ENCODE measurements at places on chromosomes 7 and 10.

DNA sequence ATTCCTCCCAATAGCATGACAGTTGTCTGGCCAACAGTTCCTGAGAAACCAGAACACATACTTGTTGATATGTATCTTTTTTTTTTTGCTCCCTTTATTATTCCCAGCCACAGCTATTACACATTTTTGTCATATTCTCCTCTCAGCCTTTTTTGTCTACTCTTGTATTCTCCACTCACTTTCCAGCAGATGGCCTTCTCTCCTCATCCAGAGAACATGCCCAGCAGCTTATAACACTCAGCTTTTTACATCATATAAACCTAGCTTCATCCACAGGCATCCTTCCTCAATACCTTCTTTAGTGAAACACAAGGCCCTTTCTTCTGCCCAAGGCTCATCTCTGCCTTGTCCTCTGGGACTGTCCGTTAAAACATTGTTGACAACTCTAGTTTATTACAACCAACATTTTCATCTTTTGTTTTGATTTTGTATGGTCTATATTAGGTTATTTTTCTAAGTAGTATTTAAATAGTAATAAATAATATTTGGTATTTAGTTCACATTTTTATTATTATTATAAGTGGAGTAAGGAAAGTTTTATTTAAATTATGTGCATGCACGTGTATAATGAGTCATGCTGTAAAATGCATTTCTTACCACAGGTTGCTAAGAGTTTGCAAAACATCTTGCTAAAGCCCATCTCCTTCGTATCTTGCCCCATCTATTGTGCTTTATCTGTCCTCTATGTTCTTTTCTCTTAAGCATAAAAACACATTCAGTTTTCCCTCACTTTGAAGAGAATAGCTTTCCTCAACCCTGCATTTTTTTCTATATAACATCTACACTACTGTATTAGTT lies 101.5 kb downstream of the ORC5 start:
- DNase-seq, result no peak

GRCh38 chr7:149570784-149571183 lies 73.2 kb upstream of the ZNF746 start:
- no peak for DNase-seq

- DNase-seq, result peak; percentile 69
These were observed 4.7 kb upstream of the SPAG6 start for GRCh38 chr10:22340329-22341189.

DNA sequence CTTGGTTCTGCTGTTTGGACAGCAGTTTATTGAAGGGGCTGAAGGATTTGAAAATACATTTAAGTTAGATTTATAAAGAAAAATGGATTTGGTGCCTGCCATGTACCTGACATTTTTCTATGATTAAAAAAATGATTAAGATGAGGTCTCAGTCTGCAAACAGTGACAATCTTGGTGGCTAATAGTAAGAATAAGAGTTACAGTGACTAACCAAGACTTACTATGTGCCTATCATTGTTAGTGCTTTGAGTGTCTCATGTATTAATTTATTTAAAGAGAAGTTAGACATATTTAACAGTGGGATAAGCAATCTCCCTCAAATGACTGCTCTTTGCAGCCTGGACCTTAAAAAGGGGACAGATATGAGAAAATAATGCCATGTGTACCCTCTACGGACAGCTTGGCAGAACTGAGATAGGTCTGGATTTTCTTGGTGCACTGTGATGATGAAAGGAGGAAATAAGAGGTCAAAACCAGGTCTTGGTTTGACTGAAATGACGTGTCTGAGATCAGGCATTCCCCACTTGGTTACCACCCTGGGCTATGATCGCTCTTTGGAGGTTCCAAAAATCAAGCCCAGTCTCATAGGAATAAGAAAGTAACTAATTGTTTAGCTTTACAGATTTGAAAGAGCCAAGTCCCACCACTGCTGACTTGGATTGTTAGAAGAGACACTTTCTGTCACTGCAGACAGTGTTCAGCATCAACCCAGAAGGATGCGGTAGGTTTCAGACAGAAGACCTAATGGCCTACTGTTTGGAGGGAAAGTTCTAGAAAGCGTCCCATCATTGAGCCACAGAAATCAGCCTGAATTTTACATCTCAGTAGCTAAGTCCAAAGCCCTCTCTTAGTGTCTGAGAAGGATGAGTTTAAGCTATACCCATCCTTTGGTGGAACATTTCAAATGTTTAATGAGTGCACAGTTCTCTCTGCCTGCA lies 2.1 kb downstream of the CASP7 start:
- DNase-seq, result no peak

DNA sequence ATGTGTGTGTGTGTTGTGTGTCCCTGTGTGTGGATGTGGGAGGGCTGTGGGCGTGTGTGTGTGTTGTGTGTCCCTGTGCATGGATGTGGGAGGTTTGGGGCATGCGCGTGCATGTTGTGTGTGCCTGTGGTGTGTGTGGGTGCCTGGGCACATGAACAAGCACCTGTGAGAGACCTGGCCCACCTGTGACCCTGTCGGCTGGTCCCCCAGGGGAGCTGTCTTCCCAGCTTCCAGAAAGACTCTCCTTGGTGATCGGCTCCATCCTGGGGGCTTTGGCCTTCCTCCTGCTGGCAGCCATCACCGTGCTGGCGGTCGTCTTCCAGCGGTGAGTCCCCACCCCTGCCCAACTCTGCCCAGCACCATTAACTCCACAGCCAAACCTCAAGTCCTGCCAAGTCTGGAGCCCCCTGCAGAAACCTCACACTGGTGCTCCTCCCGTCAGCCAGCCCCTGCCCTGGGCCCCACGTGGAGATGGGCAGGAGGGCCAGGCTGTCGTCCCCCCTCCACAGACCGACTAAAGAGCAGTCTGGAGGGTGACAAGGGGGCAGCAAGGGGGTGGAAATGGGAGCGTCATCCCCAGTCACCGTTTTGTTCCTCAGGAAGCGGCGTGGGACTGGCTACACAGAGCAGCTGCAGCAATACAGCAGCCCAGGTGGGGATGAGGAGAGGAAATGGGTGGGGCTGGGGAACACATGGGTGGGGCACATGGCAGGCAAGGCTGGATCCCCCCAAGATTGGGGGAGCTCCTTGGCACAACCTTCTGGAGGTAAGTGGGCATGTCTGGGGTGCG lies 12.7 kb downstream of the EPHB6 start:
- DNase-seq, result no peak

- no peak for DNase-seq
These were observed 2.7 kb downstream of the SUN1 start for GRCh38 chr7:835021-835420.

DNA sequence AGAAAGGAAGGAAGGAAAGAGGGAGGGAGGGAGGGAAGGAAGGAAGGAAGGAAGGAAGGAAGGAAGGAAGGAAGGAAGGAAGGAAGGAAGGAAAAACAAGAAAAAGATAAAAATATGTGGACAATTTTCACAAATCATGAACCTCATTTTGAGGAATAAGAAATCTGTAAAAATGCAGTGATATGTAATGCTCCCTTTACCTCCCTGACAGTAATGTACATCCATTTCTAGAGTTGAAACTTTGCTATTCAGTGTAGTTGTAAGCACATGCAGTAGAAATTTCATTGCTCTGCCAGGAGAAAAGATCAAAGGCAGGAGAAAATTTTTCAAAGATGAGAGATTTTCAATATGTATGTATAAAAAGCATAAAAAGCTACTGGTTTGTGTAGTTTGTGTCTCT lies 189.5 kb upstream of the MYO3A start:
- DNase-seq, result no peak

DNA sequence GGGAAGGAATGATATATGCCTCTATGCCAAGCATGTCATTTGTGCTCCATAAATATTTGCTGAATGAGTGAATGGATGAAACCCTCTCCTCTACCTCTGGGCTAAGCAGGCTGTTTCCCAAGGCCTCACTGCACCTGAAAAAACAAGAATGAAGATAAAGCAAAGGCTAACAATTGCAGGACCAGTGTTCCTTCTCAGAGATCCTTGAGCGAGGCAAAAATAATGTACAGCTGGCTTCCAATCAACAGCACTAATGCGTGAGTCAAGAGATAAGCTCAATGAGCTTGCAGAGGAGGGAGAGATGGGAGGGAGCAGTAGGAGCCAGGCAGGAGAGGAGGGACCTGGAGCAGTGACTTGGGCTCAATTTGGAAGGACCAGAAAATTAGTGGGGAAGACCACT lies 144.5 kb upstream of the NFE2L3 start:
- no peak for DNase-seq

DNA sequence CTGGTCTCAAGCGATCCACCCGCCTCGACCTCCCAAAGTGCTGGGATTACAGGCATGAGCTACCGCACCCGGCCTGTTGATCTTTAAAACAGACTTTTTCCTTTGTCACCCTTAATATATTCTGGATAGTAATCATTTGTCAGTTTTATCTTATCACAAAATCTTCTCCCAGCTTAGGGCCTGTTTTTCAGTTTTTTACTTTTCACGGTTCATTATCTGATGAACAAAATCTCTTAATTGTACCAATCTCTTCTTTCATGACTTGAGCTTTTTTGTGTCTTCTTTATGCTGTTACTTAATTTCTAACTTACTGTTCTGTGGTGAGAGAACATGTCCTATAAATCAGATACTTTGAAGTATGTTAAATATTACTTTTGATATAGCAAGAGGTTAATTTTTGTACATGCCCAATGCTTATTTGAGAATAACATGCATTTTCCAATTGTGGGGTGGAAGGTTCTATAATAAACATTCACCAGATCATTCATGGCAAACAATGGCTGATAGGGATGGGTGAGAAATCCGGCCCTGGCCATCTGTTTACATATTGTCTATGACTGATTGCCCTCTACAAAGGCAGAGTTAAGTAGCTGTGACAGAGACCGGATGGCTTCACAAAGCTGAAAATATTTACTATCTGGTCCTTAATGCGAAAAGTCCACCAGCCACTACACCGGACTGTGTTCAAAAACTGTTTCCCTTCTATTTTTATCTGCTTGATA lies 5.3 kb downstream of the PAPOLB start:
- no peak for DNase-seq

GRCh38 chr10:22831586-22831985 lies 96.3 kb upstream of the ARMC3 start:
- DNase-seq, result no peak

- DNase-seq, result no peak
These were observed 223.7 kb upstream of the MKLN1 start for GRCh38 chr7:131103997-131104396.

DNA sequence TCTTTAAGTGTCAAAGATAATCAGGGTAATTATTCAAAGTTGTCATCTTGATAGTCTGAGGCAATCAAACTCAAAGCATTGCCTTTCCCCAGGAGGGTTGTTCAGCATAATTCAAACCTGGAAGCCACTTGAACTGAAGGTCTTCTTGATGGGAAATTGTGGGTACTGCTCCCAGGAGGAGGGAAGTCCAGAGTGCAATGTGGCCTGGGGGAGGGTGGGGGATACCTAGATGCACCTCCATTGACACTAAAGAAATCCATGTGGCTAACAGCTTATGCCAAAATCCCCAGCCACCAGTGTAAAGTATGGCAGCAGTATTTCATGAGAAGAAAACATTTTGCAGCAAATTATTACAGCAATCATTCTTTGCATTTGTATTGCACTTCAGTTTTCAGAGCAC lies 114.9 kb downstream of the STRA8 start:
- DNase-seq, result no peak

DNA sequence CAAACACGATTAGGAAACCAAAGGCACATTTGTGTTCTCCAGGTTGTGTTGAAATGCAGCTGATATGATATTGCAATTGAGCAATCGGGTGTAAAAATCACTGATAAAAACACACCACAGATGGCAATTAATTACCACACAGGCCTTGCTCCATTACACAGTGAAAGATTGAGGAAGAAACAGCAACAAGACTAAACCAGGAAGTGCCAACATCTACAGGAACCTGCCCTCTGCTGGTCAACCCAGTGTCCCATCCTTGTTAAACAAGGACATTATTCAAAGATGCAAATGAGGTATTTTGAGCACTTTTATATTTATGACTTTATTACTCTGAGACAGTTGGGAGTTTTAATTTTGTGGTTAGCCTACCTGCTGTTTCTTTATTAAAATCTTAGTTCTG lies 765.6 kb upstream of the GHITM start:
- DNase-seq, result no peak

DNA sequence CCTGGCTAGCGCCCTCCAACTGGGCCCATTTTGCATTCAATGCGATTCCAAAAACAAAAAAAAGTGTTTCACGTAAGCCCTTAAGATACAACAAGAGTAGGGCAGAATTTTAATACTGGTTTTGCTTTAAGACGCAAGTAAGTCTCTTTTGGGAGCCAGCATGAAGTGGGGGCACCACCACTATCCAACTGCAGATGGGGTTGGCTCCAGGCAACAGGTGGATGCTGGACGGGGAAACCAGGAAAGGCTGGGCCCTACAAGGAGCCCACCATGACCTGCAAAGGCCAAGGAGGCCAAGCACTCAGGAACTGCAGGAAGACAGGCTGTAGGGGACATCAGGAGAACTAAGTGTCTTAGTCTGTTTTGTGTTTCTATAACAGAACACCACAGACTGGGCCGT lies 86.5 kb upstream of the INSIG1 start:
- no peak for DNase-seq

- DNase-seq, result no peak
These were observed 348.2 kb upstream of the C7orf33 start for GRCh38 chr7:148242294-148242821.

DNA sequence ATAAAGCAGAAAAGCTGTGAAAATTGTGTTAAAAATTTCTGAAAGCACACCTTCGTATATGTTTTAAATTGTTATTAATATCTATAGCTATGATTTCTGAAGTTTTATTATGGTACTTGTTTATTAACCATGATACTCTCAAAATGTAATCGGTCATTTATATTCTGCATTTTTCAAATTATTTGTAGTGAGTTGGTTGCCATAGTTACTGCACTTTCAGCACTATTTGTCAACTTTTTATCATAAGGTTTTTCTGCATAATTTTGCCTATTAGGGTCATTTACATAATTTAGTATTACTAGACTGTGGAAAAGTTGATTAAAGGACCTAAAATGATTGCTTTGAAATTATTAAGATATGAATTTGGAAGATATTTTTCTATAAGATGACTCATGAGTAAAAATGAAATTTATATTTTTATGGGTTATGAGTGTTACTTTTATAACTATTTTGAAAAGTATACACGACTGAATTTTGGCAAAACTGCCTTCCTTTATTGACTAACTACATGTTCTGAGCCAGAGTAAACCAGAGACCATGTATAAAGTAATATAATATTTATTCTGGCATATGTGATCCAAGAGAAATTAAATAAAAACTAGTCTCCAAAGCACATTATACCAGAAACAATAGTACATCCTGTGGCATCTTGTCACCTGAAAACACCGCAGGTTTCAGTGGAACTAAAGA lies 7.9 kb upstream of the AGR2 start:
- no peak for DNase-seq

DNA sequence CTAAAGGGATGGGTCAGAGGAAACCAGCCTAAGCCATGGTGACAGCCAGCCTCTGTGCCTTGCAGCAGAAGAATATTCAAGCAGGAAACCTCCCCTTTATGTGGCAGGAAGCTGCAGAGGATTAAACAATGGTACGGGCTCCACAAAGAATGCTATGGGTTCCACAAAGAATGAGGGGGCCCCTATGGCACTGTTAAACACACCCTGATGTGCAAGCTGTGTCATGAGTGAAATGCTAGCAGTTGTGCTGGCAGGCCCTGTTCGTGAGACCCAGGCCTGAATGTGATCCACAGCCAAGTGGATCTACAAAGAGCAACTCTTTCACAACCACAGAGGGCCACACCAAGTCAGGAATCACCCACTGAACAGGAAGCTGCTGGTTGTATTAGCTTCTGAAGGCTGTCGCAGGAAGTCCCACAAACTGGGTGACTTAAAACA lies 68.9 kb downstream of the MYOF start:
- DNase-seq, result no peak

GRCh38 chr7:73451780-73452398 lies 18.3 kb downstream of the FZD9 start:
- no peak for DNase-seq

GRCh38 chr10:44411251-44411650 lies 26.4 kb upstream of the CXCL12 start:
- DNase-seq, result no peak

- DNase-seq, result no peak
These were observed 9.8 kb upstream of the AGK start for GRCh38 chr7:141541375-141541774.
